ENCODE measurements at places on chromosomes 2 and 18. TPM values are rescaled to one million over a fixed set of nuclear protein-coding genes. Genes with fewer than 3 reads are reported as not detected.
A peak's percentile ranks its signal among the peaks of the same experiment; 100 is the strongest.

DNA sequence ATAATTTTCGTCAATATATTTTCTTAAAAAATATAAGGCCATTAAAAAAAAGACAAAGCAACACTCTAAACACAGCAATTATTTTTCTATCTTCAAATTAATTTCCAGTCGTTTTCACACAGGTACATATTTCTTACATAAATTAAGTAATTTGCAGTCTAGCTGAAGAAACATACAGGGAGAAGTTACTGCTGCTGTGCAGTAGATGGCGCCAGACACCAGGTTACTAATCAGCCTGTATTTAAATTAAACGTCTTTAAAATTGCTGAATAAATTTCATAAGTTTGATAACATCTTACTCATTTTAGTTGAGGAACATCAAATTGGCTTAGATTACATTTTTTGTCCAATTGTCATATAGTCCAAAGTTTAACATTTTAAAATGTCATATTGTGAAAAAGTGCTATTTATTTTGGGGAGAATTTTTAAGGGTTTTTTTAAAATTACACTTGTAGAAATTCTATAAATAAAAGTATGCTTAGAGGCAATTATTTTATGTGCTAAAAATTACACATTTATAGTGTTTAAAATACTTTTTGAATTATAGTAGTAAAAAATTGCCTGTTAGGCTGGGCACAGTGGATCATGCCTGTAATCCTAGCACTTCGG is 88.4 kb downstream of the PMAIP1 start:
- DNase-seq, result peak; percentile 50

DNA sequence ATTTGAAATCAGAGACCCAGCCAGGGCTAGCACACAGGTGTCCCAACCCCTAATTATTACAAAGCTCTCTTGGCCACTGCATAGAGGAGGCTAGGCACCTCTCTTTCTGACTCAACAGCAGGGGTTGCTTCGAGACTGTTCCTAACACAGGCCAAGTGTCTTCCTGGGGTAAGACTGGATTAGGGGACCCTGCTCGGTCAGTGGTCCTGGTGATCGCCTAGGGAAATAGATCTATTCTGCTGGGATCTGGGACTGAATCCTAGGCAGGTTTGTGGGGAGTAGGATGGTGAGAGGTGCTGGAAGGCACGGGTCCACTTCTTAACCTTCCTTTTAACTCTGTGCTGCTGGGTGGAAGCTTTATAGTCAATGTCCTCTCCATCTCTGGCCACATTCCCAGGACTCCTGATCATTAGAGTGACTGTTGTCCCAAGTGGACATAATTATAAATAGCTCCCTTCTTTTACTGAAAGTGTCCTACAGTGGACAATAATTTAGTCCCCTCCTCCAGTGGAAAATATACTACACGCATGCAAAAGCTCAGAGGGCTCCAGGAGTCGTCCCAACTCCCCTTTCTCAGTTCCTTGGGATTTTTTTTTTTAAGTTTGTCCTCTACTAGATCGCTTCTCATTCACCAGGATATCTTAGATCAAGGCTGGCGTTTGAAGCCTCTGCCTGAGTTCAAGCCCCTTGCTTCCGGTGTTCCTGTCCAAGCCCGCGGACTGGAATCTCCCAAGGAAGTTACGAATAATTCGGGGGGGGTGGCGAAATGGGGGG is 1.3 kb upstream of the TRIB2 start:
- DNase-seq, result peak; percentile 72

Gene EHBP1
- total RNA-seq, result 41.1 TPM

Gene SP9
- total RNA-seq, result 0.13 TPM

DNA sequence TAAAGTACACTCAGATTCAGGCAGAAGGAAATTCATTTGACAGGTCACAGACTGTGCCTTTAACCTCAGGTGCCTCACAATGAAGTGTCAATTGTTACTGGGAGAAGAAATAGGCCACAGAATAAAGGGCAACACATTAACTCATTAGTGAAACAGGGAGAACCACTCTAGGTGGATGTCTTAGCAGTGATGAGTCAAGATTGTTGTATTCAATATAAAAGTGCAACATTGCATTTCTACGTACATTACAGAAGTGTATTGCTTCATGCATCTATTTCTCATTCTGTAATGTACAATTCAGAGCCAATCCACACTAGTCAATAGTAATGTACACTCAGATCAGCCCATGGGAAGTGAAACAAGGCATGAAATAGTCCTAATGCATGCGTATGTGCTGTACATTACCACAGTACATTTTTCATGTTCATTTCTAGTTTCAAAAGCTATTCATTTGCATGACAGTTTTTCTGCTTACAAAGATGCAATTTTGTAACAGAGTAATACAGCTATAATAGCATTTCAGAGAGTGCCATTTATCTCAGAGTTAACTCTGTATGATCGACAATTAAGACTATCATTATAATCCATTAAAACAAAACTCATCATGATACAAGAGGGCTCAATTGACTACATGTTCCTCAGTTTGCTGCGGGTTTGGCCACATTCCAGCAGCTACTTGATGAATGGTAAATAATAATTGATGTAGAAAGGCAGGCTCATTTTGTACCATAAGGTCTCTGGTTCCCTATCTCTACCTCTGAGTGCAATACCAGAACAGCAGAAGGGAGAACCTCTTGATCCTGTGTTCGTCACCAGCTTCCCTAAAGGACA is 12.2 kb upstream of the ARL5A start:
- DNase-seq, result no peak

GRCh38 chr2:219037783-219038499 is 3.4 kb downstream of the CFAP65 start:
- DNase-seq, result no peak

- DNase-seq, result no peak
Measured at GRCh38 chr2:131572175-131572574, 44.5 kb downstream of the CCDC74A start.

Gene MAPK4
- total RNA-seq, result 4.7 TPM

DNA sequence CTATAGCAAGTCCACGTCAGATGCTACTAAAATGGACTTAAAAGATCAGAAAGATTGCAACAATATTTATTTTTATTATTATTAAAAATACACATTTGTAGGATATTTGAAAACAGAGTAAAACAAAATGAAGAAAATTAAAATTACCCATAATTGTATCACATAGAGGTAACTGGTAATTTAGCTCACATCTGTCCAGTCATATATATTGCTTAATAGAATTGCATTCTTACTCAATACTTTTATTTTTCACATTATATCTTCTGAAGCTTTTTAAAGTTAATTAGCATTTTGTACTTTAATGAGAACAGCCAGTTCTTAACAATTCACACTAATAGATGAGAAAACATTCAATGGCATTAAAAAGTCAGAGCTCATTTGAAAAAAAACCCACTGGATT is 11.5 kb upstream of the RNF144A start:
- no peak for DNase-seq

Gene NAT8
- total RNA-seq, result not detected

Gene ALPG
- total RNA-seq, result not detected

- no peak for DNase-seq
Measured at GRCh38 chr18:23088310-23088709, 47.0 kb upstream of the CABLES1 start.

DNA sequence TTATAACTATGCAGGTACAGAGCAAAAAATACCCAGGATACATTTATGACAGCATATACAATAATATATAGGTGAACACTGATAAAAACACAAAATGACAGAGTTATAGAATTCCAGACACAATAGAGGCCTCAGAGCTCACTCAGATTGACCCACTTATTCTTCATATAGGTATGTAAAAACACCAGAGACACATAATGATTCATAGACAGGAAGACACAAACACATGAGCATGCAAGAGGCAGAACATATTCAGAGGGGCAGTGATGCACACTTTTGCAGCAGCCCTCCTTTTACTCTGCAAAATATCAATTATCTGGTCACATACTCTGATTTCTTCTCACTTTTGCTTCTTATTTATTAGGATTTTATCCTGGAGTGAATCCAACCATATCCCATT is 633.3 kb upstream of the ACVR2A start:
- DNase-seq, result no peak

- DNase-seq, result peak; percentile 22
Measured at GRCh38 chr18:71831039-71831438, 713.1 kb downstream of the CBLN2 start.

- no peak for DNase-seq
Measured at GRCh38 chr18:7301094-7301493, 70.2 kb downstream of the LRRC30 start.

DNA sequence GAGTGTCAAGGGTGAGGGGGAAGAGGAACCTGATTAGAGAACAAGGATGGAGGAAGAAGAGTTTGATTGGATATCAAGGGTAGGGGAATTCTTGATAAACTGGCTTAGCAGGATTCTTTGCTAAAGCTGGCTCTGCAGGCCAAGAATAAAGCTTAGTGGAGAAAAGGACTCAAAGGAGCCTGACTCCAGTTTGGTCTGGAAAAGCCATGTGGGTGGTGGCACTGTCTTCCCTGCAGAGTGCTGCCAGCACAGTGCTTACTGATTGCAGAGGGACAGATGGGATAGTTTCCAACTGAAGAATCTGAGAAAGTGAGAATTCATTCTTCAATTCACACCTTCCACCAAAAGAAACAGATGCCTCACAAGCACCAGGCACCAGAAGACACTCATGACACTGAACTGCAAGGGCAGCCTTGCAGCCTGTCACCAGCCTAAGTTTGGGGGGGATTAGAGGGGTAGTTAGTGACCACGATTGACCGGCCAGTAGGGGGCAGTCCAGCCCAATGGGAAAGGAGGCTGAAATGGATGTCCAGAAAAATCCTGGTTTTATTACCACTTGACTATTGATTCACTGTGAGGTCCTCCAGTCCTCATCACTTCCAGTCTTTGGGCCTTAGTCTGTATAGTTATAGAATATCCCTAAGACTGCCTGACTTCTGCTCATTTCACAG is 334.5 kb downstream of the SMAD2 start:
- DNase-seq, result no peak

Gene TUBA4A
- 36.2 TPM for total RNA-seq

DNA sequence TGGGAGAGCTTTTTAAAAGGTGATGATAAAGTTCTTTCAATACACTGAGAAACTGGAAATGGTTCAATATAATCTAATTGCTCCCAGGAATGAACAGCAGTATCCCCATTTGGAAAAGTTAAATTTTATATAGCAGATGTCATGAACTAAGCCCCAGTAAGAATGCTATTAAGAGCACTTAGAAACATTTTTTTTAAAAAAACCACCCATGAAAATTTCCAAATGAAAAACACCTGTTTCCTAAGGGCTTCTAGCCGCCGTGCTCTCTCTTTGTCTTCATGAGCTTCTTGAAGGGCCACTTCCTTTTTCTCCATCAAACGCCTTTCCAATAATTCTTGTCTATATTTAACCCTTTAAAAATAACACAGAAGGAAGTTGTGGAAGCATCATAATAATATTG is 77.0 kb downstream of the UPP2 start:
- DNase-seq, result peak; percentile 59

DNA sequence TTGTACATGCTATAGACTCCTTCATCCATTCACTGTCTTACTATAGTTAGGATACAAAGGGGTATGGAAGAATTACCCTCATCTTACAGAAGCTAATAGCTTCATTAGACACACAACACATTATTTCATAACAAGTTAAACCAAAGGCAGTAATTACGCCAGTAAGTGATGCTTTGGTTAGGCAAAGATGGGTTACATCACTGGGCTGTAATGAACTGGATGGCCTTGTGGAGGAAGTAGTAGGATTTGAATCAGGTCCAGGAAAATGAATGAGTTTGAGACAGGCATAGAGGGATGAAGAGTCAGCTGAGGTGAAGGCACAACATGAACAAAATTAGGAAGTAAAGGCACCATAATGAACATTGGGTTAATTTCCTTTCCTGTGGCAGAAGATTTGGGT is 80.1 kb downstream of the SOCS6 start:
- DNase-seq, result no peak

Gene GLI2
- 6.2 TPM for total RNA-seq

DNA sequence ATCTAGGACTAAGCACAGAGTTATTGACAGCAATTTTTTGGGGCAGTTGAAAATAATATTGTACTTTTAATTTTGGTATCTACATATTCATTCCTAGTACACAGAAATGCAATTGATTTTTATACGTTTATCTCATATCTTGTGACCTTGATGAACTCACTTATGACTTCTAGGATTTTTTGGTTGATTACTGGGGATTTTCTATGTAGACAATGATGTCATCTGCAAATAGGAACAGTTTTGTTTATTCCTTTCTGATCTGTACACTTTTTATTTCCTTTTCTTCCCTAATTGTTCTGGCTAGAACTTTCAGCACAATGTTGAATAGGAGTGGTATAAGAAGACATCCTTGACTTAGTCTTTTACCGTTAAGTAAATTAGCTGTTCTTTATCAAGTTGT is 143.5 kb upstream of the PGAP1 start:
- no peak for DNase-seq

DNA sequence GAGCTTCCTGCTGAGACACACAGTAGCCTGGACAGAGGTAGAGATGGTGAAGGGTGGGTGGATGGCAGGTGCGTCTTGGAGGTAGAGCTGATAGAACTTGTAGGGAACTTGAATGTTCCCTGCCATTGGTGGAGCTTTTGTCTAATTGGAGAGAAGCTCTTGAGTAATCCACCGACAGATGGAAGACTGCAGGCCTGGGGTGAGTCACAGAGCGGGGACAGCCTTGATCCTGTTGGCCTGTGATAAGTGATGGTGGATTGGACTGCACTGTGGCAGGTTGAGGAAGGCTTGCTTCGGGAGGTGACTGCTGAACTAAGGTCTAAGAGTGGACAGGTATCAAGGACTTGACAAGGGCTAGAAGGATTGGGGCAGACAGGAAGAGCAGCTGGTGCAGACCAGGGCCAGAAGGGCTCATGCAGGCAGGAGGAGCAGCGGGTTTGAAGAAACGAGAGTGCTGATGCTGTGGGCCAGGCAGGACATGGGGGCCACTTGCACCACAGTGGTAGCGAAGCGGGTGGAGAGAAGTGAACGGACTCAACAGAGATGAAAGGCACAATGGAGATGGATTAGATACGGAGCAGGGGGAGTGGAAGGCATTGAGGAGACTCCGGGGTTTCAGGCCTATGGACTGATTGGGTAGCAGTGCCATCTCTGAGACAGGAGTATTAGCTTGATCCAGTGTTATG is 16.3 kb downstream of the CABLES1 start:
- DNase-seq, result no peak

Gene CDC42EP3
- total RNA-seq, result 20.4 TPM

Gene SIX3
- total RNA-seq, result not detected

Gene TFPI
- total RNA-seq, result 46.9 TPM

DNA sequence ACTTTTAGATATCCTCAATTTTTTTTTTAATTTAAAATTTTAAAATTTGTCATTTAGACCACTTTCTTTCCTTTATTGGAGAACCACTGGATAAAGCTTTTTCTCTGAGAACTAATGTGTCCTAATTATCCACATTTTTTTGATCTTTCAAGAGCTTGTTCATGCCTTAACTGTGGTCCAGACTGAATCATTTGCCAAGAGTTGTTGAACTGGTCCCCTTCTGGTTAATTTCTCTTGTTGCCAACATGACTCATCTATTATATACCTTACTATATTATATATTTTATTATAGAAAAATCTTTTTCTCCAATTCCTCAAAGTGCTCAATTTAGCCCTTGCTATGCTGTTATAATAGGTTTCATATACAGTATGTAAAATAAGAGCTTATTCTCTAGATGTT is 53.1 kb upstream of the TMEM87B start:
- no peak for DNase-seq

Gene ASPRV1
- 2.6 TPM for total RNA-seq

GRCh38 chr18:29083545-29083944 is 906.6 kb upstream of the CDH2 start:
- peak; percentile 82 for DNase-seq

Gene SKA1
- 4.4 TPM for total RNA-seq

Data from muscle of leg (tissue), 16 donors.